Fibroblast of lung (primary cell): ENCODE measurements at places on chromosomes 11 and 22. TPM values are rescaled to one million over a fixed set of nuclear protein-coding genes. Genes with fewer than 3 reads are reported as not detected.
A peak's percentile ranks its signal among the peaks of the same experiment; 100 is the strongest.

- H3K27me3 ChIP-seq, result no peaks in the 10 kb centered on the region
- no peak overlapping the region for H3K27ac ChIP-seq
- DNase-seq, result peak; percentile 97
- H3K4me3 ChIP-seq, result no peak overlapping the region
- no peaks in the 10 kb centered on the region for H3K36me3 ChIP-seq
Measured at GRCh38 chr11:14179116-14179820, 179.7 kb downstream of the RRAS2 start.

- no peaks in the 10 kb centered on the region for H3K36me3 ChIP-seq
- H3K27ac ChIP-seq, result peak overlapping the region; percentile 49
- peaks cover 13% of the 10 kb centered on the region for H3K4me1 ChIP-seq
- no peak overlapping the region for H3K4me3 ChIP-seq
- peak; percentile 63 for DNase-seq
- no peaks in the 10 kb centered on the region for H3K27me3 ChIP-seq
Measured at GRCh38 chr11:35282221-35282882, 137.0 kb downstream of the SLC1A2 start.

DNA sequence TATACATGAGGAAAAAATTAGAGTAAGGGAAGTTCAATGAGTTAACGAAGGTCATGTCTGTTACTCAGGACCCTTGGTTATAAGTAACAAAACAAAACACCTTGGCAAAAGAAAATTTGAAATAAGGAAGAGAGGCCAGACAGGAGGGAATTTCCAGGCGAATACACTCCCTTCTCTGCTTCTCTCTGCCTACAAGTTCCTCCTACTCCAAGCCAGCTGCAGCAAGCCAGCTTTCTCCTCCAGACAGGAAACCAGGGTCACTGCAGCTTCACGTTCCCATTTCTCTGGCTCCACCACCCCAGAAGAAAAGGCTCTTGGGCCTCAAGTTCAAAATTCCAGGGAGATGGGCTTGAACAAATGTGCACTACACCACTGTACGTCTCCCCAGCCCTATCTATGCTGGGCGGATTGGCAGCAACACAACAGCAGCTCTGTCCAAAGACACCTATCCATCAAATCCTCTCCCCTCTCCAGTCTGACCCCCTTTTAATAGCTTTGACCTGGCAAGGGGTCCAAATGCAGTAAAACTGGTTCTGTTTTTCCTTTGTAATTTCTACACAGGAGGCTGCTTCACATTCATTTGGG, 27.7 kb downstream of the SMCO4 start:
- no peak overlapping the region for H3K27ac ChIP-seq
- H3K36me3 ChIP-seq, result no peaks in the 10 kb centered on the region
- no peak overlapping the region for H3K4me3 ChIP-seq
- no peaks in the 10 kb centered on the region for H3K4me1 ChIP-seq
- H3K27me3 ChIP-seq, result no peaks in the 10 kb centered on the region

GRCh38 chr22:44735518-44736428, 16.6 kb upstream of the ARHGAP8 start:
- DNase-seq, result peak; percentile 38
- no peaks in the 10 kb centered on the region for H3K36me3 ChIP-seq
- no peak overlapping the region for H3K27ac ChIP-seq

GRCh38 chr22:39173787-39174497, 21.5 kb upstream of the CBX7 start:
- no peak for DNase-seq
- H3K27ac ChIP-seq, result peak overlapping the region; percentile 89
- H3K4me3 ChIP-seq, result no peak overlapping the region
- no peaks in the 10 kb centered on the region for H3K36me3 ChIP-seq
- H3K27me3 ChIP-seq, result no peaks in the 10 kb centered on the region

- no peak overlapping the region for H3K27ac ChIP-seq
- no peak for DNase-seq
- no peak overlapping the region for H3K4me3 ChIP-seq
- no peaks in the 10 kb centered on the region for H3K4me1 ChIP-seq
- H3K36me3 ChIP-seq, result no peaks in the 10 kb centered on the region
Measured at GRCh38 chr22:39773503-39773902, 120.1 kb downstream of the ENTHD1 start.

The VSIG2 gene
- total RNA-seq, result not detected in 2 replicates

The MRPL49 gene
- total RNA-seq, result 46.2 and 70.8 TPM in 2 replicates

The ANKK1 gene
- total RNA-seq, result under 0.01 TPM in 1 of 2 replicates, not detected in the other
